ENCODE measurements at places on chromosomes 16 and 17.

- DNase-seq = no peak
Measured at GRCh38 chr17:49952912-49953497, 16.0 kb upstream of the DLX4 start.

DNA sequence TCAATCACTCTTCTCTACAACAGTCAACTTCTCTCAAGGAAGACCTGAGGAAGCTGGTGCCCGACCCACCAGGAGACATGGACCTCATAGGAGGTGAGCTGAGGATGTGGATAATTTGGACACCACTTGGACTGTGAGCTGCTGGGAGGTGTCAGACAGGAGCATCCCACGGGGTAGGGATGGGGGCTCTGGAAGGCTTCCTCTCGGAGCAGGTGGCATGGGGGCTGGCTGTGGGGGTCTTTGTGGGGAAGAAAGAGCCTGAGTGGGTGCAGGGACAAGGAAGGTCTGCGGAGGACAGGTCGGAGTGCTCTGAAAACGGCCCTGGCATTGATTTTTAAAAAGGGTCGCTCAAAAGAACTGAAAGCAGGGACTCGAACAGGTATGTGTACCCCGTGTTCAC lies 64.0 kb downstream of the TBC1D16 start:
- no peak for DNase-seq

GRCh38 chr16:20621406-20621805 lies 45.2 kb upstream of the ACSM2B start:
- DNase-seq = no peak

DNA sequence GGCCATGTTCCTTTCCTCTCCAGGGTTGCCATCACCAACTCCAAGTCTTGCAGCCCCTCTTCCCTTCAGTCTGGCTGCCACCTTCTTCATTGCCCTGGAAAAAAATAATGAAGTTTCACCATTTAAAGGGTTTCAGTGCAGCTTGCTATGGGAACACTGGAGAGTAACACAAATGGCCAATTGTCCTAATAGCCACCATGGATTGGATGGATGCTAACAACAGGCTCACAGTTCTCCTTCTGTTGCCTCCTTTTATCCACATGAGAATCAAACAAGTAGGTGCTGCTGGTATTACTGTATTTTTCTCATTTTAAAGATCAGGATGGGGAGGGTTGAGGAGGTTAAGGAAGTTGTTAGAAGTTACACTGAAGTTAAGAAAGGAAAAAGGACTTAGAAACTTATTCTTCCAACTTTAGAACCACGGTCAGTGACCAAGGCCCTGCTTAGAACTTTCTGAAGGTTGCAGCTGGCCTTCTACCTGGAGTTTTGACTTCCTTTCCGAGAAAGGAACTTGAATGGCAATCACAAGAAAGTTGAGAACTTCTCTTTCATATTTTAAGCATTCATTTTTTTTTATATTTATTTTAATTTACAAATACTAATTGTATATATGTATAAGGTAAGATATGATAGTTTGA lies 198.0 kb upstream of the MAF start:
- no peak for DNase-seq

- DNase-seq = no peak
Measured at GRCh38 chr16:51276336-51276735, 125.3 kb upstream of the SALL1 start.

GRCh38 chr17:67007266-67007665 lies 37.1 kb upstream of the CACNG1 start:
- DNase-seq = no peak

DNA sequence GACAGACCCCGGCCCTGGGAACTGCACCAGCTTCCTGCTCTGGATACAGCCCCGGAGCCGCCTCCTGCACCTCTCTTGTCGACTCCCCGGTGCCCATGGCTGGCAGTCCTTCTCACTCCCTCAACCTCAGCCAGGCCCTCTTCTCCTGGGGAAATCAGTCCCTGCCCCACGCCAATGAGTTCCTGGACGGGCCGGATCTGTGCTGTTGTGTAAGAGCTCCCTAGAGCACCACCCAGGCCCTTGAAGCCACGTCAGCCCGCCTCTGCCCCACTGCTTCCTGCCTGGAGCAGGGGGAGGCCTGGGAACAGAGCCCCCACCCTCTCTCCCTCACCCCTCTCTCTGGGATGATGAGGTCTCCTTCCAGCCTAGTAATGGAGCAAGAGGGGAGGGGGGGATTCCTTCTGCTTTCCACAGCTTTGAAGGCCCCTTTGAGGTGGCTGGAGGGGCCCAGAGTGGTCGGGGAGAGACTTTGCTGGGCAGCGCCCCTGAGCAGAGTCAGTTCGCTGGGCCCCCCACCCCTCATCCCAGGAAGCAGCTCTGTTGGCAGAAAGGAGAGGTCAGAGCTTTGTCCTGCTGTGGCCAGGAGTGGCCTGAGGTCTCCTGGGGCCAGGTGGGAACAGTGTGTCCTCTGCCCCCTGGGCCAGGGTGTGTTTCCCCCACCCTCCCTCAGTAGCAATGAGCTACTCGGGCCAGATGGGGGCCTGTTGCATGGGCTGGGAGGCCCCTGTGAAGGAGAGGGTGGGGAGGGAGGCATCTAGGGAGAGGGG lies 3.8 kb downstream of the PRR29 start:
- DNase-seq = no peak

GRCh38 chr16:57640612-57641011 lies 12.2 kb downstream of the ADGRG1 start:
- DNase-seq = no peak
